ENCODE measurements at places on chromosomes 16 and 17. TPM values are rescaled to one million over a fixed set of nuclear protein-coding genes. Genes with fewer than 3 reads are reported as not detected.

DNA sequence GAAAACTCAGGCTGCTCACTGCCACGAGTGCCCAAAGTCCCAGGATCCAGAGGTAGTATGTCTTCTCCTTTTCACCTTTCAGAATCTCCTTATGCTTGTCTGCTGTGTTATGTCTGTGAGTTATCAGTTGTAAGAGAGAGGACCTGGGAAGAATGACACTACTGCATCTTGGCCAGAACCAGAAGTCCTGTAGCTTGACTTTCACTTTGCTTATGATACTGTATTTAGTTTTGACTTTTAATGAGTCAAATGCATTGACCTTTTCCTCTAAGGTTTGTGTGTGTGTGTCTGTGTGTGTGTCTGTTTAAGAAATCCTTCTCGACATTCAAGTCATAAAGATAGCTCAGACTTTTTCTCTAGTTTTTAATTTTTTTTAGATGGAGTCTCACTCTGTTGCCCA is 43.4 kb downstream of the BMERB1 start:
- DNase-seq, result no peak

DNA sequence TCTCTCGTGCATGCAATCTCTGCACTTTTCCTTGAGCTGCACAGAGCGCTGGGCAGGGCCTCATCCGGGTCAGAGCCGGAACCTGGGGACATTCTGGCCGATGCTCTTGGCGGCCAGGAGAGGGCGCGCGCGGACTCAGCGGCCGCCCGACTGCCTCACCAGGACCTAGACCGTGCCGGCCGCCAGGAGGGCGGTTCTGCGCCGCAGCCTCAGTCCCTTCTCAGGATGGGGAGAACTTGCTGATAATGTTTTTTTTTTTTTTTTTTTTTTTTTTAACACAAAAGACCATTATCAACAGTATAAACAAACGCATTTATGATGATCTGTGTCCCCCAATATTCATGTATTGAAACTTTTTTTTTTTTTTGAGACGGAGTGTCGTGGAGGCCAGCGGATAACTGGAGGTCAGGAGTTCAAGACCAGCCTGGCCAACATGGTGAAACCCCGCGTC is 8.1 kb upstream of the FLYWCH2 start:
- DNase-seq, result peak; percentile 77

The DCXR gene
- 170 TPM for polyA plus RNA-seq

- DNase-seq, result no peak
Observed at GRCh38 chr16:2507665-2508064, 6.1 kb upstream of the ATP6V0C start.

DNA sequence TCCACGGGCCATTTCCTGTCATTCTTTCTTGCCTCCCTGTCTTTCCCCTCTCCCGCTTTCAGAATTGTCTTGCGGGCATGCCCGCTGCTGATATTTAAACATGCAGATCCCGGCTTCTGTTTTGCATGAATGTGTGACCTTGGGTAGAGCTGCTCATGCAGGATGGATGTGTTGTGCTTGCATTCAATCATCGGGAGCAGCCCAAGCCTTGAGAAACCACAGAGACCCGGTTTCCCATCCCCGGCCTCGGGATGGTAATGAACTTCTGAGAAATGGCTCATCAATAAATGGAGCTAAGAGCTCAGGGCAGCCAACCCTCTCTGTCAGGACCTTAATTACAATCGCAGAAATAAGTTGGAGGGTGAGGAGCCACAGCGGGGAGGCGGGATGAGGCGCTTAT is 303.7 kb upstream of the TNRC6C start:
- peak; percentile 54 for DNase-seq

The RUNDC3A gene
- 304 TPM for polyA plus RNA-seq
